ENCODE measurements at places on chromosomes 1 and 21. TPM values are rescaled to one million over a fixed set of nuclear protein-coding genes. Genes with fewer than 3 reads are reported as not detected.
A peak's percentile ranks its signal among the peaks of the same experiment; 100 is the strongest.

RAP1GAP gene
- 3.9 TPM for total RNA-seq

IFI44 gene
- total RNA-seq, result 14.5 TPM

NT5C1A gene
- total RNA-seq, result 2.0 TPM

FAM72B gene
- 2.6 TPM for total RNA-seq

KCNH1 gene
- 0.59 TPM for total RNA-seq

LTN1 gene
- total RNA-seq, result 38.9 TPM

HHIPL2 gene
- 0.10 TPM for total RNA-seq

ZNF683 gene
- not detected for total RNA-seq

TMEM81 gene
- 0.79 TPM for total RNA-seq

TINAGL1 gene
- 28.6 TPM for total RNA-seq

TNFSF4 gene
- 1.6 TPM for total RNA-seq

GRCh38 chr21:30997541-30997940 lies 40.7 kb downstream of the KRTAP19-8 start:
- DNase-seq, result no peak

DNA sequence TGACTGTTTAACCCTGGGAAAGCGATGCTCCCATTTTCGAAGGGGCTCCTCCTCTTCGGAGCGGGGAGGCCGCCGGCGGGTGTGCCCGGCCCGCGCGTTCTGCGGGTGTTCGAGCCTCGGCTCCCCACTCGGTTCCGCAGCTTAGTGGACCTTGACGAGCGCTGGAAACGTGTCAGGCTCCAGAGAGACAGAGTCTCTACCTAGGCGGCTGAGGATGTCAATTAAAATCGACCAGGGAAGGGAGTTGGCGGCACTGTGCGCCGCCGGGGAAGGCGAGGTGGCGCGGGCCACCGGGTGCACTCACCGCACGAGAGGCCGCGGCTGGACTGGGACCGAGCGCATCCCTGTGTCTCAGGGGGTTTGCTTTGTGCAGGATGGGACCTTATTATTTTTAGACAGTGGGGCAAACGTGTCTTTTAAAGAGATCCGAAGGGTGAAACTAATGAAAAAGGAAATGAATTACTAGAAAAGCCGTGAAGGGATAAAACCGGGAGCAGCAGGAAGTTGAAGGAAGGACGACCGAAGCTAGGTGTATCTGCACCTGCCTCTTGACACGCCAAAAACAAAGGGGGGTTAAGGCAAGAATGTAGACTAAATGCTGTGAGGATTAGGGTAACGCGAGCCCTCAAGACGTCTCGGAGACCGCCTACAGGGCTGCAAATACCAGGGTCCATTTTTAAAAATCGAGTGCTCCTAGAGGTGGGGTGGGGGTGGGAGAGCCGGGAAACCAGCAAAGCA lies 5.6 kb downstream of the LHX4 start:
- no peak for DNase-seq

DNA sequence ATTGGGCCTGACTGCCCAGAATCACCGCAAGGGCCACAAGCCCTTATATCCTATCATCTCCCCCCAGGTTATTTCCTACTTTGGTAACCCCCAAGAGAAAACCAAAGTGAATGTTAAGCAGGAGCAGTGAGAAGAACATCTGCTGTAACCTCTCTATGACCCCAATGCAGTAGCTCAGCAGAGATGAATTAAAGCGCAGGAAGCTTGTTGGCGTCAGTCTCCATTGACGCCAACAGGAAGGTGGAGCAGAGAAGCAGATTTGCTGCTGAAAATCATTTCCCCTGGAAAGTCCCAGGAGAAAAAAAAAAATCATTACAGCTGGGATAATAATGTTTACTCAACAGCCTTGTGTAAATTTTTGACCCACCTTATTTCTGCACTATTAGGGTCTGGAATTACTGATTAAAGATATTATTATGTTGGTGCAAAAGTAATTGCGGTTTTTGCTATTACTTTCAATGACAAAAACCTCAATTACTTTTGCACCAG lies 33.2 kb upstream of the FAM163A start:
- peak; percentile 55 for DNase-seq

GRCh38 chr21:38417726-38418125 lies 80.6 kb downstream of the ERG start:
- no peak for DNase-seq

- no peak for DNase-seq
Observed at GRCh38 chr1:92989253-92989652, 28.0 kb upstream of the DIPK1A start.

DNA sequence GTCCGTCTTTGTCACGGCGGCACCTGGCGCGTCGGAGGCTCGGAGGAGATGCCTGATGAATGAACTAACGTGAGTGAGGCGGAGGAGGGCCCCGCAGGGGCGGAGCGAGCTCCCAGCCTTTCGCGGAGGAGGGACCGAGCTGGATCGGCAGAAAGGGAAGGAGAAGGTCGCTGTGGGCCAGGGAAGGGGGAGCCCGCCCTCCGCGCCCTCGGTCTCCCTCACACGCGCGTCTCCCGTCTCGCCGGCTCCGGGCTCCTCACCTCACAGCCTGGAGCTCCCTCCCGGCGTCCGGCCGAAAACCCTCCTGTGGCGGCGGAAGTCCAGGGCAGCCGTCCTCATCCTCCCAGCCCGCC lies 519 bp downstream of the ZNF496 start:
- peak; percentile 44 for DNase-seq

DNA sequence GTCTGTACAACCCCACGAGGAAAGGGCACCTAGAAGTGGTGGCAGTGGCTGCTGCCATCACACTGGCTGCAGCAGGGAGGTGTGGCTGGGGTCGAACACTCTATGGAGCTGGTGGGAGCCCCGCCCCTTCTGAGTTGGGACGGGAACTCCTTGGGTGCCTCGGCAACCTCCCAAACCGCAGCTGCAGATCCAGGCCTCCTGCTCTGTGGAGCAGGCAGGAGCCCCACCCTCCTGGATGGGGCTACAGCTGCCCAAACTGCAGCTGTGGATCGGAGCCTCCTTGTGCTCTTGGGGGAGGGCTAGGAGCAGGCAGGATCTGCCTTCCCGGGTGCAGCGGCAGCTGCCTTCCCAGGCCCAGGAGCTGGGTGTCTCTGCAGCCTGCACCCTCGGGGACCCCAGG lies 38.9 kb upstream of the TARDBP start:
- DNase-seq, result no peak

- no peak for DNase-seq
Observed at GRCh38 chr1:98677288-98677687, 15.8 kb downstream of the SNX7 start.

DNA sequence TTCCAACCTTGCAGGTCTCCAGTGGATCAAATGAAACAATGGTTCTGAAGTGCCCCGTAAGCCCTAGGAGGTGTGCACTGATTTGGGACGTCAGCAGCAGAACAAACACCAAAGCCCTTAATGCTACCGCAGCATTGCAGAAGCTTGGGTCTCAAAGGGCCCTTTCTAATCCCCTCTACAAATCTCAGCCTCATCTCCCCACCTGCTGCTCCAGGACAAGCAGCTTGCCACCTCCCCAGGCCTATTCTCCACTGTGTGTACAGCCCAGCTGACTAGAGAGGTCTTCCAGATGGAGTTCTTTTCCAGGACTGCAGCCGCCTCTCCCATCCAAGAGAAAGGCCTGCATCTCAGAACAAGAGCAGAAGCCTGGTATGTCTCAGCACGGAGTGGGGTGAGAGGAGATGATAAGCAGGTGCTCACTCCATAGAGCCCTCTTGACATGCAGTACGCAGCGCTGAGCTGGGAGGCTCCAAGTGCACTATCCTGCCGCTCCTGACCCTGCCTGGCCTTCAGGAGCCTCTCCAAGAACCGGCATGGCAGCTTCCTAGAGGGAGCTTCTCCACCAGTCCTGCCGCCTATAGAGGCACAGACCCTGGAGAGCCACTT lies 46.3 kb downstream of the MRPL37 start:
- no peak for DNase-seq

DNA sequence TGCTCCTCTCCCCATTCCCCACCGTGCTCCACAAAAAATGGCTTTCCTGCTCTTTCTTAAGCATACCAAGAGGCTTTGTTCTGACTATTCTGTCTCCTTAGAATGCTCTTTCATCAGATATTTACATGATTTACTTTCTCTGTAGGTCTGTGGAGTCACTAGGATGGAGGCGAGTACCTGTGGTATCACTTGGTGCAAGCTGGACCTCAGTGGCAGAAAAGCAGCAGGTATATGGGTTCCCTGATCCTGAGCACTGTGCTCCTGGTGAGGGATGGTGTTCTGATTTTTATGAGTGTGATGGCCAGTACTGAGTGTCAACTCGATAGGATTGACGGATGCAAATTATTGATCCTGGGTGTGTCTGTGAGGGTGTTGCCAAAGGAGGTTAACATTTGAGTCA lies 10.0 kb downstream of the C1orf87 start:
- DNase-seq, result no peak

- DNase-seq, result no peak
Observed at GRCh38 chr1:69103705-69104385, 463.9 kb upstream of the LRRC7 start.

- no peak for DNase-seq
Observed at GRCh38 chr1:165371588-165372225, 15.2 kb upstream of the LMX1A start.

DNA sequence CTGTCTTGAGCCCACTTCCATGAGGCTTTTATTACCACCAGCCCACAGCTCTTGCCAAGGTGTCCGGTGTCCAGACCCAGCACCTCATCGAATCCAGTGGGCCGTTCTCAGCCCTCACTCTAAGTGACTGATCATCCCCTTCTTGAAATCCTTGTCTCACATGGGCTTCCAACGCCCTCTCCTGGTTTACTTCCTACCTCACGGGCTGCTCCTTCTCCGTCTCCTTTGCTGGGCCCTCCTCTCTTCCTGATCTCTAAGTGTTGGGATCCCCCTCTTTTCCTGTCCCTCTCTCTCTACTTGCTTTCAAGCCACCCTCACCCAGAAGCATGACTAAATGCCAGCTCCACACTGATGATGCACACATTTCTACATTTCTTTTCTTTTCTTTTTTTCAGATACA lies 9.0 kb upstream of the RHBG start:
- DNase-seq, result no peak

GRCh38 chr1:229043115-229043514 lies 227.8 kb upstream of the RAB4A start:
- DNase-seq, result no peak

- DNase-seq, result no peak
Observed at GRCh38 chr1:180503280-180503862, 994 bp upstream of the ACBD6 start.

GRCh38 chr1:171610385-171610784 lies 11.7 kb upstream of the MYOCOS start:
- no peak for DNase-seq

DNA sequence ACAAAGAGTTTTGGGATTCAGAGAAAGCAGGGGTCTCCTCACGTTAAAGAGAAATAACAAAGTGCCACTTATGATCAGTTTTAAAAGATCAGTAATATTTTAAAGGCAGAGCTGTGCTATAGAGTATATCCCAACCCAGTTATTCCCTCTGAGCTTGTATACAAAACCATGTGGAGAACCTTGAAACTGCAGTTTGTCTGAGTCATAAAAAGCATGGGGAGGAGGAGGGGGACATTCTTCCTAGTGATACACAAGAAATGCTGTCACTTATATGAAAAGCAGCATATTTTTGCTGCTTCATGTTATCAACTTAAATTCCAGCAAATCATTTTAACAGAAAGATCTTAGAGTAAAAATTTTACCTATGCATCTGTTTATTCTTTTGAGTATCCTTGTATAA lies 244.5 kb downstream of the GPR52 start:
- no peak for DNase-seq

DNA sequence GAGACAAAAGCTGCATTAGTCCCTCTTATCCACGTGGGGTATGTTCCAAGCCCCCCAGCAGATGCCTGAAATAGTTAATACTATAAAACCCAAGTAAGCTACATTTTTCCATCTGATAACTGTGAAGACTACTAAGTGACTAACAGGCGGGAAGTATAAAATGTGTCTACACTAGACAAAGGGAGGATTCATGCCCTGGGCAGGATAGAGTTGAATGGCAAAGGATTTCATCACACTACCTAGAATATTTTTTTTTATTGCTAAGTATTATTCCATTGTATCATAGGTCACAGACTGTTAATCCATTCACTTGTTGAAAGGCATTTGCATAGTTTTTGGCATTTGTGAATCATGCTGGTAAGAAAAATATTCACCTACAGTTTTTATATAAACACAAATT lies 26.4 kb upstream of the CFHR4 start:
- DNase-seq, result no peak

DNA sequence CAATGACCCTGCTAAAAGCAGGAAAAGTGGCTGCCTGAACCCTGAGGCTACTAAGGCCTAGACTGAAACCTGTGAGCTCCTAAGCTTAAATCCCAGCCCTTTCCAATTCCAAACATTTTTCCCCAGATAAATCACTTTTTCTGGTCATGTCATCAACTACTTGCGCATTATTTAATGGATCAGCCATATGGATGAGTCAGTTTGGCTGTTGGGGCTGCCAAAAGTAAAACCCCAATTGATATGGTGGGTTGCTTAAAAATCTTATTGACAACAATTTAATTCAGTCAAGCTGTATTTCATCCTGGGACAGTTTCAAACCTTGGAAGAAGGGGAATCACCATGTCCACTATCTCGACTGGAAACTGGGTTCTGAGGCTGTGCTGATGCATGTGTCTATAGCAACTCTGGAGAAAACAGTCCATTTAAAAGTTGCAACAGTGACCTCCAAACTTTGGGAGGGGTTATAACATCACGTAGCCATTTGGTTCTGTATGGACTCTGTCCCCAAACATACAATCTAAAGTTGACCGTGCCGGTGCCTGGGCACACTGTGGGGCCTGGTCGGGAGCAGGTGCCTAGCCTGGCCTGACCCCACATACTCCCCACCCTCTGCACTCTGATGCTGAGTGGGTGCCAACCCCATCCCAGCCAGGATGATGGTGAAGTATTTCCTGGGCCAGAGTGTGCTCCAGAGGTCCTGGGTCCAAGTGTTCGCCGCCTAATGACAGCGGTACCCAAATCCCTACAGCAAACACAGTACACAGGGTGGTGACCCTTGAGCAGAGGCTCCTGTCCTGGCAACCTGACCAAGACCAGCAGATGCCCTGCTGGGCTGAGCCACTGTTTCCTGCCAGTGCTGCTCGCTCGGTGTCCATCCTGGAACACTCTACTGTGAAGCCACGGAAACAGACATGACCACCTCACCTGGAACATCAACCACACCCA lies 46.5 kb upstream of the LRRC52 start:
- DNase-seq, result peak; percentile 69

DNA sequence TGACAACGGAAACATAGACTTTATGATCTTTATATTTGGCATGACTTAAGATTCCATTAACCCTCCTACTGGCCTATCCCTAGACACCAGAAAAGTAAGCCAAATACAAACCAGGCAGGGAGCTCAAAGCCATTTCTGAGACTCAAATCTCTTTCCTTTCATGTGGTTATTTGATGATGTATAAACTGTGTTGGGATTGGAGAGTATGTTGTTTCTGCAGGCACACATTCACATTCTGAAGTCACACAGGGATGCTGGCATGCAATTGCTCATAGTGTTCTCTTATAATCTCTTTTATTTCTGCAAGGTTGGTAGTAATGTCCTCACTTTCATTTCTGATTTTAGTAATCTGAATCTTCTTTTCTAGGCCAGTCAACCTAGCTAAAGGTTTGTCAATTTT lies 5.8 kb downstream of the ZMYND12 start:
- DNase-seq, result no peak

DNA sequence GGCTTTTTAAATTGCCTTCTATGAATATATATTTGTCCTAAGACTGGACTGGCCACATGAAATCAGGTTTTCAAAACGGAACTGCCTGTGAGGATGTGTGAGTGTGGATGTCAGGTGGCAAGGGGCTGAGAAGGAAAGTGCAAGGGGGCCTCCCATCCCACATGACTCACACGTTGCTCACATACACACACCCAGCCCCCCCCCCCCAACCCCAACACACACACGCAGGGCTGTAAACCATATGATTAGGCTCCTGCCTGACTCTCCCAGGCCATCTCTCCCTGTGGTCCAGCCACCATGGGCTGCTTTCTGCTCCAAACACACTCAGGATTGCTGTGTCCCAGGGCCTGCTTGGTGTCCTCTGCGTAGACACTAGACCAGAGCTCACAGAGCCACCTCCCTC lies 22.4 kb downstream of the DEGS1 start:
- no peak for DNase-seq

All from skin of body (tissue), 3 donors.